ENCODE measurements at places on chromosomes 16 and 17.
A peak's percentile ranks its signal among the peaks of the same experiment; 100 is the strongest.

DNA sequence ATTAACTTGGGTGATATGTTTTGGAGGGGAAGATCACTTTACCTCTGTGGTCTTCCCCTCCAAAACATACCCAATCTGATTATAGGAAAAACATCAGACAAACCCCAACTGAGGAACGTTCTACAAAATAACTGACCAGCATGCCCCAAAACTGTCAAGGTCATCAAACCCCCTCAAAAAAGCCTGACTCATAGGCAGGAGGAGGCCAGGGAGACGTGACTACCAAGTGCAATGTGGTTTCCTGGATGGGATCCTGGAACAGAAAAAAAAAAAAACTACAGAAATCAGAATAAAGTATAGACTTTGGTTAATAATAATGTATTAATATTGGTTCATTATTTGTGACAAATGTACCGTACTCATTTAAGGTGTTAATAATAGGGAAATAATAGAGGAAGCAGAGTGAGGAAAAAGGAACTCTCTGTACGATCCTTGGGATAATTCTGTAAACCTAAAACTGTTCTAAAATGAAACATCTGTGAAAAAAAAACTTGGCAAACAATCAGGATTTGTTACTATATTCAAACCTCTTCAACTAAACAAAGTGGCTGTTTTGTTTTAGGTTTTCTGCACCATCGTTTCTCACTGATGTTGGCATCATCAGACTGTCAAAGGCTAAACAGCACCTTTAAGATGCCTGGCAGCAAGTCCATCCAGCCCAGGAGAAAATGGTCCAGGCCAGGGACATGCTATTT lies 266.7 kb upstream of the SDK2 start:
- no peak for DNase-seq

DNA sequence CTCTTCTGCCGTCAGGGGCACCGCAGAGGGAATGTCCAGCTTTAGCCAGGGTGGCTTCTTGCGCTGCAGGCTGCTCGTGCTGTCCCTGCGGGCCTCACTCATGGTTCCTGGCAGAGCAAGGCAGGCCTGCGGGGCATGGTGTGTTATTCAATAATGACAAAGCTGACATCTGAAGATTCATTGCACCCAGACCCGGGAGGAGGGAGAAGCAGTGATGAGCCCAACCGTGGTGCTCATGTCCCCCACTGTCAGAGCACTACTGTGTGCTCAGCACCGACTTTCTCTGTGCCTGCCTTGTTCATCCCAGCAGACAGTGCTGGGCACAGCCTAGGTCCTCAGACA lies 7.5 kb downstream of the RHBDF1 start:
- DNase-seq, result no peak

- DNase-seq, result no peak
These were observed 171.7 kb downstream of the KATNIP start for GRCh38 chr16:27721531-27722181.

GRCh38 chr16:5870886-5871691 lies 773.5 kb upstream of the EEF2KMT start:
- DNase-seq, result no peak

DNA sequence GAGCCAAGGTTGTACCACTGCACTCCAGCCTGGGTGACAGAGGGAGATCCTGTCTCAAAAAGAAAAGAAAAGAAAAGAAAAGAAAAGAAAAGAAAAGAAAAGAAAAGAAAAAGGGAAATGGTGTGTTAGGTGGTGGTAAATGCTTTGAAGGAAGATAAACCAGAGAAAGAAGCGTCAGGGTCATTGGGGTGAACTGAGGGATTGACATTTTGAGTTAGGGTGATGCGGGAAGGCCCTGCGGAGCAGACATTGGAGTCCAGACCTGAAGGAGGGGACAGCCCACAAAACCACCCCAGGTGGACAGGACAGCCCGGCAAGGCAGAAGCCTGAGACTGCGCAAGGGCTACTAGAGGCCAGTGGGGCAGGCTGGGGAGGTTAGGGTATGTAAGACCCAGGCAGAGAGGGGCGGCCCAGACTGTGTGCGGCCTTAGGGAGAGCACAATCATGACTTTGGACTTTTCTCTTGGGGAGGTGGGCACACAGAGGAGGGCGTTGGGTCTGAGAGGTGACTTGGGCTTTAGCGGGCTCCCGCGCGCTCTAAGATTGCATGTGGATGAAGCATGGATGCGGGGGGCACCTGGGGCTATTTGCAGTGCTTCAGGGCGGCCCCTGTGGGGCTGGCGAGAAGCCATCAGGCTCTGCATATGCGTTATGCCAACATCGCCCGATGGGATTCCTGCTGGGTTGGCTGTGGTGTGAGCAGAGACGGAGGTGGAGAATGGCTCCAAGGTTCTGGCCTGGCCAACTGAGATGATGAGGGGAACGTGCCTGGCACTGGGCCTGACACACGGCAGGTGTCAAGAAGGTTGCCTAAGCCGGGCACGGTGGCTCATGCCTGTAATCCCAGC lies 3.3 kb upstream of the GAA start:
- DNase-seq, result no peak

DNA sequence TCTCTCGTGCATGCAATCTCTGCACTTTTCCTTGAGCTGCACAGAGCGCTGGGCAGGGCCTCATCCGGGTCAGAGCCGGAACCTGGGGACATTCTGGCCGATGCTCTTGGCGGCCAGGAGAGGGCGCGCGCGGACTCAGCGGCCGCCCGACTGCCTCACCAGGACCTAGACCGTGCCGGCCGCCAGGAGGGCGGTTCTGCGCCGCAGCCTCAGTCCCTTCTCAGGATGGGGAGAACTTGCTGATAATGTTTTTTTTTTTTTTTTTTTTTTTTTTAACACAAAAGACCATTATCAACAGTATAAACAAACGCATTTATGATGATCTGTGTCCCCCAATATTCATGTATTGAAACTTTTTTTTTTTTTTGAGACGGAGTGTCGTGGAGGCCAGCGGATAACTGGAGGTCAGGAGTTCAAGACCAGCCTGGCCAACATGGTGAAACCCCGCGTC lies 8.1 kb upstream of the FLYWCH2 start:
- DNase-seq, result no peak

- DNase-seq, result no peak
These were observed 77.2 kb upstream of the MON1B start for GRCh38 chr16:77113835-77114234.

- DNase-seq, result no peak
These were observed 115.1 kb downstream of the MRTFB start for GRCh38 chr16:14186007-14186794.

DNA sequence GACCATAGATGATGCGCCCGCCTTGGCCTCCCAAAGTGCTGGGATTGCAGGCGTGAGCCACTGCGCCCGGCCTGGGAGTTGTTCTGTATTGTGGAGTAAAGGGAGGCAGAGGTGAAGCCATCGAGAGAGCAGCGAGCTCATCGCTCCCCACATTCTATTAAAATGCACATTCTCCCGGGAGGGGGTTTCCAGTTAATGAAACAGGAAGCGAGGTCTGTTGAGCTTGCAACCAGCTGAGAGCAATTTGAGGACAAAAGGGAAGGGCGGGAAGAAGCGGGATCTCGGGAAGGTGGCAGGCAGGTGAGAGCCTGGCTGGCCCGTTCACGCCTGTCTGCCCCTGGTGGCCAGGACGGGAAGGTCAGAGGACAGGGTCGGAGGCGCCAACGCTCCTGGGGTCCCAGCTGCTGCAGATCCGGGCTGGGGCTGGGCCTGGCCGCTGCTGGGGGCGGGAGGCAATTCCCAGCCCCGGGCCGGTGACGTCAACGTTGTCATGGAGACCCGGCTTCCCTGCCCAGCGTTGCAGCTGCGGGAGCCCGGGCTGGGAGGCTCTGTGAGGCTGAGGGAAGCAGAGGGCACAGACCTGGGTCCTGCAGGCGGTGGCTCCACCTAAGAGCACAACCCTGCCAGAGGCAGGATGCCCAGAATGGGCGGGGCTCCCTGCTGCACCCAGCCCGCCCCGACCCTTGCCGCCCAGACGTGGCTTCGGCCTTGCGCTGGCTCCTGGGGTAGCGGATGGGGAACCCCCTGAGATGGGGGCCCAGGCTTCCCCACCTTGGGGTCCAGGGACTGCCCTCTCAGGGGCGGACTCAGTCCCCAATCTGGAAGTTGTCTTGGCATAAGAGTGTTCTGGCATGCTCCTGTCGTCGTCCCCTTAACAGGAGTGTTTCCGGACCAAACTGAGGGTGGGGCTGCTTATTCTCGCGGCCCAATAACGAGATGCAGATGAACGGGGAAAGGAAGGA lies 48.7 kb upstream of the PLCG2 start:
- DNase-seq, result no peak

- no peak for DNase-seq
These were observed 77.6 kb upstream of the TNRC6C start for GRCh38 chr17:77880711-77881450.

GRCh38 chr17:15023589-15024336 lies 241.4 kb downstream of the PMP22 start:
- DNase-seq, result no peak

- no peak for DNase-seq
These were observed 13.8 kb upstream of the TCF25 start for GRCh38 chr16:89859615-89860007.

DNA sequence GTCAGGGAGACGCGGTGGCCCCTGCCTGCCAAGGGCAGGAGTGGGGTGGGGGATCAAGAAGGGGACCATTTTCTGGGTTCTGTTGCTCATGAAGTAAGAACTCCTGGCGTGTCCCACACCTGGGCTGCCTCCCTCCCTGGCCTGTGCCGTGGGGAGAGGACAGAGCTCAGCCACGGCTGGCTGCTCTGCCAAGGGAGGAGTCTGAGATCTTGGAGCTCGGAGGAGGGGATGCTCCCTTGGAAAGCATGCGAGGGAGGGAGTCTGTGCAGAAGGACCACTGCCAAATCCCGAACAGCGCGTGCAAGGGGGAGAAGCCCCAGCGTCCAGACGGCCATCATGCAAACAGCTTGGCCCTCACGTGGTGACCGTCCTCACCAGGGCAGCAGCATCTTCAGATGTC lies 64.2 kb upstream of the ZNF469 start:
- no peak for DNase-seq

- no peak for DNase-seq
These were observed 41.2 kb downstream of the MEAK7 start for GRCh38 chr16:84463221-84463620.

DNA sequence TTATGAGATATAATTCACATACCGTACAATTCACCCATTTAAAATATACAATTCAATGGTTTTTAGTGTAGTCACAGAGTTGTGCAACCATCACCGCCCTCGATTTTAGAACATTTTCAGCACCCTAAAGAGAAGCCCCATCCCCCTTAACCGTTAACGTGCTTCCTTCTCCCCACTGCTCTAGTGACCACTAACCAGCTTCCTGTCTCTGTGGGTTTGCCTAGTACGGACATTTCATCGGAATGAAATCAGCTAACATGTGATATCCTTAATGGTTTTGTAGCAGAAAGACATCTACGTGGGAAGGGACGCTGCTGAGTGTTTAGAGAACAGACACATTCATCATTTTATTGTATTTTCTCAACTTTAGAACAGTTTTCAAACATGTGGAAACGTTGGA lies 80.8 kb upstream of the HSBP1 start:
- DNase-seq, result no peak

DNA sequence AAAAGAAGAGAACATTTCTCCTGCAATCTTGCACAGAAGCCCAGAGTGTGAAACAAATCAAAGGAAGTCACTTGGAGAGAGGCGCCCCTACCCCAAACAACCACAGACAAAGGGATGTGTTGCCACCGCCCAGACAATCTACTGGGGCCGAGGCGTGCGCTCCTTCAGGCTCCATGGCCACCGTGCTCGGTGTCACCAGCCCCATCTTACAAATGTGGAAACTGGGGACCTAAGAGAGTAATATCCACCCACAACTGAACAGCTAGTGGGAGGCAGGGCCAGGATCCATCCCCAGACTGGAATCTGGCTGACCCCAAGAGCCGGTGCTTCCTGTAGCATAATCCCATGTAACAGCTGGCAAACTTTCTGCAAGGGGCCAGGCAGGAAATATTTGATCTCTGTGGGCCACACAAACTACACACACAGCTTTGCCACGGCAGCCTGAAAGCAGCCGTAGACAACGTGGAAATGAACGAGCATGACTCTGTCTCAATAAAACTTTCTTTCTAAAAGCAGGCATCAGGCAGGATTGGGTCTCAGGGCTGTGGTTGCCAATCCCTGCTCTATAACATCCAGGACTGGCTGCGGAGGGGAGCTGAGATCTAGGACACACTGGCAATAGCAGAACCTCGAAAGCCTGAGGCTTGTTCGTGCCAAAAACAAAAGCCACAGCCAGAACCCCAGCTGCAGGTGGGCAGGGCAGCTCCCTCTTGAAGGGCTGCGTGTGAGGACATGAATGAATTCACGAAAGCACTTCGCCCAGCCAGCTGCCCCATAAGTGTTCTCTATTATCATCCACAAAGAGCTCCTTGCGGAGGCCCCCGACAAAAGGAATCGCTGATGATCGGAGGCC lies 26.6 kb upstream of the GINS2 start:
- DNase-seq, result no peak

GRCh38 chr16:73068541-73069401 lies 20.8 kb upstream of the ZFHX3 start:
- peak; percentile 54 for DNase-seq

Data from amniotic stem cell (primary cell).